ENCODE measurements at places on chromosomes 3 and 15.

DNA sequence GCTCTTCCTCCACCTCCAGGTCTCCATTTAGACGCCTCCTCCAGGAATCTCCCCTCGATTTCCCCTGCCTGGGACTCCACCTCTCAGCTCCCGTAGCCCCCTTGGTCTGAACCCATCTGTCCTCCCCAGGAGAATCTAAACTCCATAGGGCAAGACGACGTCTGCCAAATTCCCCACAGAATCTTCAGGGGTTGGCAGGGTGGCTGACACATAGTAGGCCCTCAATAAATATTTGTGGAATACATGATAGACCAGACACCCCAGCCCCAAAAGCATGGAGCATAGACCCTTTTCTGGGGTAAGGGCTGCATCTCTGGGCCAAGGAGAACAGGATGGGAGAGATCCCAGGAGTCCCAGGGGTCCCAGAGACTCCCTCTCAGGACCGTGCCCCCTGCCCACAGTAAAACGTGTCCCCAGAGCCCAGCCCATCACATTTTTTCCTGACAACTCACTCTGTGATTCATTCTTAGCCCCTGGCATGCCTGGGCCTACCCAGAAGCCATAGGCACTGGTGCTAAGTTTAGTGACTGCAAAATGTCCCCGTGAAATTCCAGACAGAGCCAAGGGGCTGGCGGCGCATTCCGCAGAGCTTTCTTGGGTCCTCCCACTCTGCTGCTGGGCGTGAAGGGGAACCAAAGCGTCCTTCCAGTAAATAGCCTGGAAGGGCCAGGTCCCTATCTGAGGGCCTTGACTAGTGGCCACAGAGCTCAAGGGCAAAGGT lies 78.0 kb upstream of the SLC6A6 start:
- DNase-seq = no peak

DNA sequence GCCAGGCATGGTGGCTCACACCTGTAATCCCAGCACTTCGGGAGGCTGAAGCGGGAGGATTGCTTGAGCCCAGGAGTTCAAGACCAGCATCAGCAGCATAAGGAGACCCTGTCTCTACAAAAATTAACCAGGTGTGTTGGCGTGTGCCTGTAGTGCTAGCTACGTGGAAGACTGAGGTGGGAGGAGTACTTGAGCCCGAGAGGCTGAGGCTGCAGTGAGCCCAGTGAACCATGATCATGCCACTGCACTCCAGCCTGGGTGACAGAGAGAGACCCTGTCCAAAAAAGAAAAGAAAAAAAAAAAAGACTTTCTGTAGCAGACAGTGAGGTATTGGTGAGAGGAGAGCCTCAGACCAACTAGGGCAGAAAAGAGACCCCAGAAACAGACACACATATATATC lies 263.8 kb downstream of the XXYLT1 start:
- no peak for DNase-seq

DNA sequence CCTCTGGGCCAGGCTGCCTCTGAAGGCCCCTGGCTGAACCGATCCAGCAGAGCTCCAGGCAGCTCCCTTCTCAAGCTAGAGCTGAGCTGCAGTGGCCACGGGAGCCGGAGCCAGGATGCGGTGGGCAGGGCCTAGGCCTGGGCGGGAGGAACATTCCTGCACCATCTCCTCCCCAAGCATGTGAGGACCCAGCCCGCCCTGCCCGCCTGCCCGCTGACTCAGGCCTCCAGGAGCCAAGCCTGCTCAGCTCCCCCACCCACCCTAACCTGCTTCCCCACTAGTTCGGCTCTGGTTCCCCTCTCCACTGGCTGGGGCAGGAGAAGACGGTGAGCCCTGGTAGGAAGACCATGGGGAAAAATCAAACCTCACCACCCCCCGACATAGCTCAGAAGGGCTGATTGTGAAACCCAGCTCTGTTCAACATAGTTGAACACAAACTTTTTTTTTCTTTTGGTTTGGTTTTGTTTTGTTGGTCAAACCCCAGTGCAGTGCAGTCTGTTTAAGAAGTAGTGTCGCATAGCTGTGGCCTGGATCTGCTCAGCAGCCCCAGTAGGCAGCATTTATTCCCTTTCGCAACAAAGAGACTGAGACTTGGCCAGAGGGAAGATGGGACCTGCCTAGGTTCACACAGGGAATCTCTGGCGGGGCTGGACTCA lies 13.5 kb downstream of the SNX33 start:
- DNase-seq = no peak

DNA sequence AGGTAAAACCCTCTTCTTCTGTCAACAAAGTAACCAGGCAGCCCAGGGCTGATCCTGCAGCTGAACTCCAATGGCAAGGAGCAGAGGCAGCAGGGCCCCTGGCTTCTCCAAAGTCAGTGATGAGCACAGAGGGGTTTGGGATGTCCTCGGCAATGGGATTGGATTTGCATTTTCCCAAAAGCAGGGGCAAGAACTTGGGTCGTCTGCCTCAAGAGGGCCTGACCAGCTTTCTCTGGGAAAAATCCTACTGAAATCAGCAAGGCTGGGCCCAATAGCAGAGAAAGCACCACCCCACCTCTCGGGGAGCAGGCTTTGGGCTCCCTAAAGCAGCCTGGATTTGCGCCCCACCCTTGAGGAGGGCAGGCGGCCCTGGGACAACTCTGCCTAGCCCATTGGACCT lies 210.0 kb upstream of the IGF1R start:
- DNase-seq = no peak

DNA sequence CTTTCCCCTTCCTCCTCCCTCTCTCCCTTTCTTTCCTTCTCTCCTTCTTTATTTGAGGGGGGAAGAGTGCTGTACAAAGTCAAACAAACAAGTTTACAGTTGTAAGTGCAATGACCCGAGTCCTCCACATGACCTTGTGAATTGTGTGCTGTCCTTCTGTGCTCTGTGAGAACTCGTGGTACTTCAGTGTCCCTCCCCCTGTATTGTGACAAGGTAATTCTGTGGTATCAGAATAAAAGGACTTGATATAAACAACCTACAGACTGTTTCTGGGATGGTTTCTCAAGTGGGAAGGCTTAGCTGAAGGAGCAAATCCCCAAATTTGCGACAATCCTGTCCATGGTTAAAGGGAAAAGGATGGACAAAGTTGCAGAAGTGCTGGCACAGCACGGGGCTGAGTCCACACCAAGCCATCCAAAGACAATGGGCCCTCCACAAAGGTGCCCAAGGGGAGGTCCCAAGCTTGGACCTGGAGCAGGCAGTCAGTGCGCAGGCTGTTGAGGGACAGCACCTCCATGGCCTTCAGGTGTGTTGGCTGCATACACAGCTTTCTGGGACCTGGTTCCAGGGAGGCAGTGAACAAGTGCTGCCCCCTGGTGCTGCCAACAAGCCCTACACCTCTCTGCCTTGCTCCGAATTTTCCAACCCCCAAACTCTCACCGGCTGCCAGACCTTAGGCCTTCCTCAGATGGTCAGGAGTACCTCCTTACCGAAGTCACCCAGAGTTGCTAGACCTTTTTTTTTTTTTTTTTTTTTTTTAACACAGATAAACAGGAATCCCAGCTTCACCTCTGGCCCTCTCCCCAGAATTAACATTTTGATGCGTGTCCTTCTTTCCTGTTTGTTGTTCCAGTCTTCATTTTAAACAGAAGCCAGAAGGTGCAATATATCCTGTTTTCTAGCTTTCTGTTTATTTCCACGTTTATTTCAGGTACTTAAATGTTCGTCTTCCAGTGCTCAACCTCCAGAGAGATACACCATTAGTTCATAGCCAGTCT lies 2.6 kb upstream of the APEH start:
- DNase-seq = no peak

- no peak for DNase-seq
These were observed 113.9 kb downstream of the POLQ start for GRCh38 chr3:121431726-121432517.

GRCh38 chr15:52378746-52379394 lies 83.3 kb upstream of the MYO5C start:
- no peak for DNase-seq

- DNase-seq = no peak
These were observed 311.3 kb downstream of the UACA start for GRCh38 chr15:70451821-70452653.

DNA sequence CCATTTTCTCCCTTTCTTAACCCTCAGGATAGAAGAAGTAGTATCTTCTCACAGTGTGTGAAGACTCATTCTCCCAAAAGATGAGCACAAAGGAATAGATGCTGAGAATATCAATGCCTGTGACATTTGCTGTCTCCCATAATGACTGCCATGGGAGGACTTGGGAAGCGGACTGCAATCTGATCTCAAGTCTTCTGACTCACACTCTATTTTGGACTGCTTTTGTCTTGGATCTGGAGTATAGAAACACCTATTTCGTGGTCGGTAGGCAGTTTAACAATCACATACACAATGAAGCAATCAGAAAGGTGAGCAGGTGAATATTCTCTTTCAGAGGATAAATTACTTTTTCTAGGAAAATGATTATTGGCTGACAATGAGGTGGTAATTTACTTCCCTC lies 852.0 kb downstream of the FHIT start:
- no peak for DNase-seq

- no peak for DNase-seq
These were observed 627 bp downstream of the NT5DC2 start for GRCh38 chr3:52532838-52533622.

GRCh38 chr3:184133840-184134745 lies 1.1 kb upstream of the EIF2B5 start:
- no peak for DNase-seq

DNA sequence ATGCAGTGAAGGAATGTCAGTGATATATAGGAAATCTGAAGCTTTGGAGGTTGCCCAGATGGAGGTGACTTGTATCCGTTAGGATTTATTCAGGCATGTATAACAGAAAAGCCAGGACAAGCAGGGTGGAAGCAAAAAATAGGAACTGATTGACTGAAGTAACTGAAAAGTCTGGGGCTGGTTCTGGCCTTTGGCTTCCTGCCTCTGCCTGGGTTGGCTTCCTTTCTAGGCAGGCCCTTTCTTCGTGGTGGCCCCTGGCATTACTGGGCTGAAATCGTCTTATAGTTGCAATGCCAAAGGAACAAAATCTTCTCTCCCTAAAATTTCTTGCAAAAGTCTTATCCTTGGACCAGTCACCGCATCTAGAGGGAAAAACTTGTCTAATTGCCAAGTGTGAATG lies 386.1 kb downstream of the PTPRG start:
- DNase-seq = no peak

DNA sequence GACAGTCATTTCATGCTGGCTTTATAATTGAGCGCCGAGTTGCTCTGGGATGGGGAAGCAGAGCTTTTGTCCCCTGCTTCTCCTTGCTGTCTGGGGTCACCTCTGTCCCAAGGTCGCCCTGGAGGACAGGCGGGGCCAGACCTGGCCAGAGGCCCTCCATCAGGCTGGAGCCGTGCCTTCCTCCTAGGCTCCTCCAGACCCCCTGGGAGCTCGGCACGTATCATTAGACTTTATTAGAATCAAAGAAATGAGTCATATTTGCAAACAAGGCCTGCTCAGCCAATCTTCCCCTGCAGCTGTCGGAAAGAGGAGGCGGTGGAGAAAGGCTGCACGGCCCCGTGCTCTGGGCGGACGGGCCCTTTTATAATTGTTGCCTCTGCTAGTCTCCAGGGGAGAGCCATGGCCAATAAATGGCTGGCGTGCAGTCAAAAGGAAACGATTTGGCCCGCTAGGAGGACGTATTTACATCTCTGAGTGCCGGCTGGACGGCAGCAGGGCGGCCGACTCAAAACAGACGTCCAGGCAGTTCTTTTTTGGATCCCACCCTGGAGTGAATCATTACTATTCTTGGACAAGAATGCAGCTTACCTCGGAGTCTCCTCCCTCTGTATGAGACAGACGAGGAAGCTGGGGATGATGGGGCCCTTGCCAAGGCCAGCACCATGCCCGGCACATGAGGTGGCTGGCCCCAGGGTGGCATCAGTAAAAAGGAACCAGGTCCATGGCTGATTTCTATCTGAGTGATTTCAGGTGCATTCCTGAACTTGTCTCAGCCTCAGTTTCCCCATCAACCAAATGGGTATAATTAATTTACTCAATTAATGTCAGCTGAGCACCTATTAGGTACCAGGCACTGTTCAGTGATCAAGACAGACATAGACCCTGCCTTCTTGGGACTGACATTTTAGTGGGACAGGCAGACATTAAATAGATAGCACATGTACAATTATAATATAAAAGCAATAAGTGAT lies 50.6 kb downstream of the SLC6A6 start:
- no peak for DNase-seq

GRCh38 chr3:156382458-156383346 lies 172.2 kb downstream of the SSR3 start:
- no peak for DNase-seq
